ENCODE measurements at places on chromosomes 2 and 18.

DNA sequence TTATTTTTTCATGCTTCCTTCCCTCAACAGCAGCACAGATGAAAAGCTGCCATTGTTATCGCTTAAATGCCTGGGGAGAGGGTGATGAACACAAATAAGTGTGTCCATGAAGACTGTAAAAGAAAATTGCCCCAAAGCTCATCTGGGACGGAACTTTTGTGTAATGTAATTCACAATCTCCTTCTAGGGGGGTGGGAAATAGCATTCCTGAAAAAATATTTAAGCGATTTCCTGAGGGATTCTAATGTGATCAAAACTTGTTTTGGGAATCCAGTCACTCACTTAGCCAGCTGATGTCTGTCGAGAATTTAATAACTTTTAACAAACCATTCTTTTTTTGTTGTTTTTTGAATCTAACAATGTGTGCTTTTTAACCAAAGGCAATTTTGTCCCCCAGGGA lies 427.9 kb downstream of the PLCL1 start:
- no peak for DNase-seq

DNA sequence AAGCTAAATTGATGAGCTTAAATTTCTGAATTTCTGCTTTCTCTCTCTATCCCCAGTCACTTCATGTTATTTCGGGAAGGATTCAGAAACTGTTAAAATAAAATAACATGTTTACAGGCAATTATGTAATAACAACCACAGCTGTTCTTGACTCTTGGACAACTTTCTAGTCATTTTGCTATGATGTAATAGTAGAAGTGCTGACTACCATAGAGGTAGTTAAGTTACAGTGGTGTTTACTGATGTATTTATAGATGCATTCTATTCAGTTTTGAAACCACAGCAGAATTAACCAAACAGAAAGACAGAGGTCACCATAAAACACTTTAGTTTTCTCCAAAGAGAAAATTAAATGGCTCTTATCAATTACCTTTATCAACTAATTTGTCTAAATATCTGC lies 1292.0 kb upstream of the CHAC2 start:
- DNase-seq = no peak

- DNase-seq = no peak
Measured at GRCh38 chr2:61235716-61236115, 73.7 kb downstream of the C2orf74 start.

GRCh38 chr2:218022131-218022850 lies 19.5 kb upstream of the TNS1 start:
- DNase-seq = no peak

DNA sequence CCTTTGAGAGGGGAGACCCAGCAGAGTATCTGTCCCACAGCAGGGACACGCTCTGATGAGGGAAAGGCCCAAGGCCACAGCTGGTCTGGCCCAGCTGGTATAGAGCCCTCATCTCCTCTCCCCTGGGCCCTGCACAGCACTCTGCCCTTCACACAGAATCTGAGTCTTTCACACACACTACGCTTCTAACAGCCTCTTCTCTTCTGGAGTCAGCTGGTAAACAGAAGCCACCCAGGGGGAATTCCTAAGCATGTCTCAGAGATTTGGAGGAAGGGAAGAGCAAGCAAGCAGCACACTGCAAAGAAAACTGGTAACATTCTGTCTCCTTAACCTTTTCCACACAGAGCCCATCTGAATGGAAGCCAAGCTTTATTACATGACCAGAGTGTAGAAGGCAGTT lies 121.1 kb upstream of the ACAA2 start:
- no peak for DNase-seq

- no peak for DNase-seq
Measured at GRCh38 chr18:6132751-6133368, 237.5 kb upstream of the TMEM200C start.

DNA sequence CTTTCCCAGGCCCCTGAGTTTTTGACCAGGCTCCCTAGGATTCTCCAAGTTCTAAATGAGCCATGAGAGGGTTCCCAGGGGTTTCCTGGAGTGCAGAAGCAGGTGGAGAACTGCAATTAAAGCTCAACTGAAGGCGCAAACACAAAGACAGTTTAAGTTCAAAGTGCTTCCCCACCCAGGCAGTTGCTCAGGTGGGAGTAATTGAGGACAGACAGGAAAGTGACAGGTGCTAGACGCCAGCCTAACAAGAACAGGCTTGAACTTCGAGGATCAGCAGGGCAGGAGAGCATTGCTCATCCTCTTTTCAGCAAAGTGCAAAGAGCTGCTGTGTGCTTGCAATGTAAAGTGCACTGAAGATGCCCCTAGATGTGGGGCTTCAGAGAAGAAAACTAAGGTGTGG lies 77.2 kb upstream of the ST8SIA3 start:
- DNase-seq = no peak

GRCh38 chr2:136356125-136357006 lies 238.4 kb upstream of the CXCR4 start:
- DNase-seq = no peak

DNA sequence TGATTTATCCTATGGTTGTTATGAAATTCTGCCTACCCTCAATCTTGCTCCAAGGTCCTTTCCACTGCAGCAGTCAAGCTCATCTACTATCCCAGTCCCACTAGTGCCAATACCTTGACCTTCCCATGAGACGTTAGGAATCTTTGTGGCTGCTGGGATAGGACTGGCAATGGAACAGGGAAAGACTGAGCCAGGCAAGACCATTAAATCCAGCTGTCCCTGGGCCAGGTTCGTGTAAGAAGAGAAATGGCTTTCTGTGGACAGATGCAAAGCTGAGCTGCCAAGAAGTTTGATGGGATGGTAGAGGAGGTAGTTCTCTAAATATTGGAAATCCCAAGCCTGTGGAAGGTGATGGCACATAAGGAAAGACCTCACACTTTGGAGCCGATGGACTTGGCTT lies 50.1 kb upstream of the TMEM17 start:
- DNase-seq = no peak

DNA sequence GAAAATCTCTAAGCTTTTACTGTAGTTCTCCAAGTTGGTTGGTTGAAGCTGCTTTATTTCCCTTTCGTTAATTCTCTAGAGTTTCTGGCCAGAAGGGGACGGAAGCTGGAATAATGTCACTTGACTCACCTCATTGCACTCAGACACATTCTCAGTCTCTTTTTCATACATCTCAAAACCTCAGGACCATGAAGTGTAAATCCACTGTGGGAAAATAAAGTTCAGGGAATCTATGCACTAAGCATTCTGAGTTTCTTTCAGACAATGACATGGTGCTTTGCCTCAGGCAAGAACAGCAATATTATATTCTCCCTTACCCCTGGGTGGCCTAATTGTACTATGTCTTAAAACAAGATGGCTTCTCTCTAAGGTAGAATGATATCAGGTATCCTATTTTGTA lies 167.8 kb downstream of the PRPF40A start:
- DNase-seq = no peak

DNA sequence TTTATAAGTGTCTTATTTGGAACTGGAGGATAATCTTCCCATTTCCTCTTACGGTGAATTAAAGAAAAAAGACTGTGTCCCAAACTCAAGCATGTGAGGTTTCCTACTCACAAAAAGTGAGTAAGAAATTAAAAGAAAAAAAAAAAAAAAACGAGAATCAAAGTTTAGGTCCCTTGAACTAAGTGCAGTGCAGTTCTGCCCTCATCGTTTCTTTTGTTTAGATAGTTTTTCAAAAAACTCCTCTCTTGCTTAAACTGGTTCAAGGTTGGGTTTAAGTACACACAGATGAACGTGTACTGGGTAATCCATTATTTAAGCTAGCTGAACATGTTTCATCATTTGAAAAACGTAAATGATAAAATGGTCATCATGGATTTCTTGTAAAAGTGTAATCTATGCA lies 235.9 kb upstream of the KCNJ3 start:
- no peak for DNase-seq

DNA sequence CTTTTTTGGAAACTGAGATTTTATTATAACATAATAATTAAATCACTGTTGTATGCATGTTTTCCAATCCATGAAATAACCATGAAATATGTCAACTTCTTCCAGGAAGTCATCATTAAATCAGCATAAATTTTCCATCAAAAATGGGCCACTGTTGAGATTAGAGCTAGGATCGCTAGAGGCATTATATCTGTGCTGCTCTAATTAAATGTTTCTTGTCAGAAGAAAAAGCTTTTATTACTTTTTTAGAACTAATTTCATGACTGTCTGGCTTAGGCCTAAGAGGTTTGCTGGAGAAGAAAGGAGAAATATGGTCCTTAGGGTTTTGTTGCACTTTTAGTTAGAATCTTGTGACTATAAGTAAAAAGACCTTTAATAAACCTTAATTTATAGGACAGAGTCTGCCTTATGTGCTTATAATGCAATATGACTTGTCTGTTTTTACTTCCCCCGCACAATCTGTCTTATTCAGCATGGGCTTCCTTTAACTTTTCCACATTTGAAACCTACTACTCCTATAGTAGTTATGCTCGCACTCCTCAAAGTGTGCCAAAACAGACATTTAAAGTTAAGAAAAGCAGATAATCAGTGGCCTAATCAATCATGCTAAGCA lies 363.4 kb upstream of the GCFC2 start:
- DNase-seq = no peak

- DNase-seq = no peak
Measured at GRCh38 chr18:10838553-10838952, 310.8 kb downstream of the PIEZO2 start.

DNA sequence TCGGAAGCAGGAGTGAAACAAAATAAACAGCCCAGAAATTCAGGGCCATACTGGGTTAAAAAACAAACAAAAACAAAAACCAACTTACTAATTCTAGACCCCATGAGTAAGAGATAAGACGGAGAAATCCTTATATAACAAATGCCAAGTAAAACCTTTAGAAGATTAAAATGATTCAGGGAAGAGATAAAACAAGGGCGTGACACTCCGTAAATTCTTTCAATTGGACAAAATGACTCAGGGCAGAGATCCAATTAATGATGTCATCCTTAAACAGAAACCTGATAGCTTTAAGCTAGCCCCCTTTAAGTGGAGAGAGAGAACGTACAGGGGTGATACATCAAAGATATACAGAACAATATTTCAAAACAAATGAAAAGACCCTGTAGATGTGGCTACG lies 317.4 kb downstream of the NBAS start:
- no peak for DNase-seq

DNA sequence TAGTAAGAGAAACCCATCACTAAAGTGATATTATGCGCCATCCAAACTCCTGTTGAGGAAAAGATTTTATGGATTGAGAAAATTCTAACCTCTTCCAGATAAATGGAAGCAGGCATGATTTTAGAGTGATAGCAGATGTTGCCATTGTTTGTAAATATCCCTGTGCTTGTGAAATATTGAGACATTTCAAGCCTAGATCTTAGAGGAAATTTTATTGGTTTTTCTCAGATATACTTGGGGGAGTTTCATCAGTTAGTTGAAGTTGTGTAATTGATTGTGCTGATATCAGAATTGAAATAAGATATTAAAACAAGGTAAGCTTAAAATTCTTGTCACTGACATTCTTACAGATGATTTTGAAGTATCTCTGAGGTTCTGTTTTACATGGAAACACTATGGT lies 390.9 kb upstream of the FANCL start:
- no peak for DNase-seq

DNA sequence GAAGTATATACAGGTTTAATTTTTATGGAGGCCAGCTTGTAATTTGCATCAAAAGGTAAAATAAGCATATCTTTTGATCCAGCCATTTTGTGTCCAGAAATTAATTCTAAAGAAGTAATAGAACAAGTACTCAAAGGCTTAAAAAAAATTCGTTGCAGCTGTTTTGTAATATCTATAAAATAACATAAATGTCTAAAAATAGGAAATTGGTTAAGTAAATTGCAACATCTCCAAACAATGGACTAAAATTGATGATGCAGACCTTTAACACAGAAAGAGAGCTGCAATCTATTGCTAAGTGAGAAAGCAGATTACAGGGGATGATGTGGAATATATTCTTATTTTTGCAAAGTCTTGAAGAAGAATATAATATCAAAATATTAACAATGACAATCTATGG lies 19.4 kb downstream of the AAK1 start:
- DNase-seq = no peak

- no peak for DNase-seq
Measured at GRCh38 chr2:62415518-62415917, 90.5 kb downstream of the TMEM17 start.

Data from endothelial cell (in vitro differentiated cells).